ENCODE measurements at places on chromosomes 3 and 15. TPM values are rescaled to one million over a fixed set of nuclear protein-coding genes. Genes with fewer than 3 reads are reported as not detected.
A peak's percentile ranks its signal among the peaks of the same experiment; 100 is the strongest.

DNA sequence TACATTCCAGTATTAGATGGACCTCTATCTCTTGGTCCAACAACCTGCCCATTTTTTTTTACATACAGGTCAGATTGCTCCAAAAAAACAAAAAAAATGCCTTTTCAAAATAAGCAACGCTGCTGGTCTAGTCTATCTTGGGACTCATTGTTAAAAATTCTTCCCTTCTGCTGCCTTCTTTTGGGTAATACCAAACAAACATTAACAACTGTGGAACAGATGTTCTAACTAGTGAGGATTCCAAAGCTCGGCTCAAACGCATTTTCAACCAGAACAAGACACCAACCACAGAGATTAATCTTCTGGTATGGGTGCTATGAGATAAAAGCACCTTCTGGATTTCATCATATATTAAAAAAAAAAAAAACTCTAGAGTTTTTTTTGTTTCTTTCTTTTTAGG lies 24.7 kb downstream of the ARHGAP31 start:
- DNase-seq = no peak
- H3K27ac ChIP-seq = no peak overlapping the region
- no peak overlapping the region for H3K4me3 ChIP-seq
- no peaks in the 10 kb centered on the region for H3K27me3 ChIP-seq
- H3K4me1 ChIP-seq = peaks cover 18% of the 10 kb centered on the region

The CDV3 gene
- 138 TPM for total RNA-seq

- H3K27ac ChIP-seq = no peak overlapping the region
- DNase-seq = no peak
- no peaks in the 10 kb centered on the region for H3K4me1 ChIP-seq
- no peaks in the 10 kb centered on the region for H3K36me3 ChIP-seq
- no peaks in the 10 kb centered on the region for H3K27me3 ChIP-seq
These were observed 224.3 kb downstream of the SNRPN start for GRCh38 chr15:25178835-25179672.

DNA sequence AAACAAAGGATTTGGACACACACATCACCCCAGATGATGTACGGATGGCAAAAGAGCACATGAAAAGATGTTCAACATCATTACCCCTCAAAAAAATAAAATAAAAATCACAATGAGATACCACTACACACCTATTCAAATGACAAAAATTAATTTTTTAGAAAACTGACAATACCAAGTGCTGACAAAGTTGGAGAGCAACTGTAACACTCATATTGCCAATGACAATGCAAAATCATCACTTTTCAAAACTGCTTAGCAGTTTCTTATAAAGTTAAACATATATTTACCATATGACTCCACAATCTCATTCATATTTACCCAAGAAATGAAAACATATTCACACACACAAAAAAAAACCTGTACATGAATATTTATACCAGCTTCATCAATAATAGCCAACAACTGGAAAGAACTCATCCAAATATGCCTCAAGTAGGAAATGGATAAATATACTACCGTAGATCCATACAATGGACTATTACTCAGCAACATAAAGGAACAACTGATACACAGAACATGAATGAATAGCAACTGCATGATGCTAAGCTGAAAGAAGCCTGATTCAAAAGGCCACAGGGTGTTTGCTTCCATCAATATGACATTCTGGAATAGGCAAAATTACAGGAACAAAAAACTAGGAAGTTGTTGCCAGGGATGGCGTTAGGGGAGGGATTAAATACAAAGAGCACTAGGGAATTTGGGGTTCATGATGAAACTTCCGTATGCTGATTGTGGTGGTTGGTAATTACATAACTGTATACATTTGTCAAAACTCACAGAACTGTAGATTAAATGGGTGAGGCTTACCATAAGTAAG lies 1.3 kb downstream of the FSIP1 start:
- DNase-seq = no peak
- no peaks in the 10 kb centered on the region for H3K27me3 ChIP-seq
- peaks cover 3% of the 10 kb centered on the region for H3K4me1 ChIP-seq
- no peak overlapping the region for H3K27ac ChIP-seq

The ACP3 gene
- 66.4 TPM for total RNA-seq

The P2RY12 gene
- total RNA-seq = 3.0 TPM

DNA sequence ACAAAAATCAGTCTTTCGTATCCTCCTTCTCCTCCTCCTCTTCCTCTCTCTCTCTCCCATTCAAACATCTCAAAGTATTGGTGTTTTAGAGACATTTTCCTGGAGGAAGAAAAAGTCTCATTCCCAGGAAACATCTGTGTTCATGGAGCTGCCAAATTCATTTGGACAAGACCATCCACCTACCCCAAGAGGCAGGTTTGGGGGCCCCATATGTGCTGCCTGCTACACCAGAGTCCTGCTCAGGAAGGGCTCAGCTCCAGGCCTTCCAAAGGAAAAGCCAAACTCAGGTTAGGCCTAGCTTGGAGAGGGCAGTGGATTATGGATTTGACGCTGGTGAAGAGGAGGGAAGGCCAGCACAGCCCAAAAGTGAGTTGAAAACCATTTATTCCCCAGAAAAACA lies 131.2 kb downstream of the SRGAP3 start:
- no peaks in the 10 kb centered on the region for H3K36me3 ChIP-seq
- H3K27ac ChIP-seq = no peak overlapping the region
- DNase-seq = no peak
- peaks cover 11% of the 10 kb centered on the region for H3K4me1 ChIP-seq
- H3K27me3 ChIP-seq = no peaks in the 10 kb centered on the region

DNA sequence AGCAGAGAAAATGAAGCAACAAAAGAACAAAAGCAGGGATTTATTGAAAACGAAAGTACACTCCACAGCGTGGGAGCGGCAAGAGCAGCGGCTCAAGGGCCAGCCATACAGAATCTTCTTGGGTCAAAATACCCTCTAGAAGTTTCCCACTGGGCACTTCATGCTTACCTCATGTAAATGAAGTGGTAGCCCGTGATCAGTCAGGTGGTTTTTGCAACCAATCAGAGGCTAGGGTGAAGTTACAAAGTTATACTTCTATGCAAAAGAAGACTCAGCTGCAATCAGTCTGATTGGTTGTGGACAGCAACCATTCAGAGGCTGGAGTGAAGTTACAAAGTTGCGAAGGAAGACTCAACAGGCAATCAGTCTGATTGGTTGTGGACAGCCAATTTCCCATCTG lies 37.8 kb upstream of the TRH start:
- no peak overlapping the region for H3K27ac ChIP-seq
- DNase-seq = peak; percentile 42
- no peaks in the 10 kb centered on the region for H3K27me3 ChIP-seq
- H3K4me3 ChIP-seq = no peak overlapping the region

DNA sequence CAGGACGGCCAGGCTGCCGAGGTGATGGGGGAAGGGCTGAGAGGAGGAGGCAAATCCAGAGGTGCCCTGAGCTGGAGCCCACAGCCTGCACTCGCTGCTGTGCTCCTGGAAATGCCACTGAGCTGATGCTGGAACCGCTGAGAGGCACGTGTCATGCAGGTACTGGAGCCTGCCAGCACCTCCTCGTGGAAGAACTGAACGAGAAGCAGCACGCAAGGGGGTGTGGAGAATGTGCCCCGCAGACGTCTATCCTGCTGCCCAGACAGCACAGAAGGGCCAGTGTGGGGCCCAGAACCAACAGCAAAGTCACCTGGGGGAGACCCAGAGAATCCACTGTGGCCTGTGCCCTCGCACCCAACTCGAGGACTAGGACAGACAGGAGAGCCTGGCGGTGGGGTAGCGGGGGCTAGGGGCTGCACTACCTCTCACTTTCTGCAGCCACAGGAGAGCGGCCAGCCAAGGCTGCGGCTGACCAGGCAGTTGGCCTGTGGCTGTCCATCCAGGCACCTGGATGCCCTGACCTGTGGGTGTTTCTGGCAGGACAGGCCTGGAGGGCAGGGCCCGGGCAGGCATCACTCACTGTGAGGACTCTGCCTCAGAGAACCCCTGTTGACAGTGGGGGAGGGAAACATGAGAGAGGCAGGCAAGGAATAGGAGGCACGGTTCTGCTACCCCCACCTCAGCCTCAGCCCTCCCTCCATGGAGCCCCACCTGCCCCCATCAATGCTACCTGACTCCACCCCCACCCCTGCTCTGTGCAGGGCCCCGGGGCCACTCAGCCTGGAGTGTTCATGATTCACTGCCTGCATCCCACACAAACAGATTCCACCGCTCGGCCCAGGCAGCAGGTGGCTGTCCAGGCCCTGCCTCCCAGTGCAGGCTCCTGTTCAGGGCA lies 213.1 kb downstream of the TBC1D2B start:
- no peak for DNase-seq
- H3K4me3 ChIP-seq = no peak overlapping the region
- H3K27me3 ChIP-seq = no peaks in the 10 kb centered on the region

DNA sequence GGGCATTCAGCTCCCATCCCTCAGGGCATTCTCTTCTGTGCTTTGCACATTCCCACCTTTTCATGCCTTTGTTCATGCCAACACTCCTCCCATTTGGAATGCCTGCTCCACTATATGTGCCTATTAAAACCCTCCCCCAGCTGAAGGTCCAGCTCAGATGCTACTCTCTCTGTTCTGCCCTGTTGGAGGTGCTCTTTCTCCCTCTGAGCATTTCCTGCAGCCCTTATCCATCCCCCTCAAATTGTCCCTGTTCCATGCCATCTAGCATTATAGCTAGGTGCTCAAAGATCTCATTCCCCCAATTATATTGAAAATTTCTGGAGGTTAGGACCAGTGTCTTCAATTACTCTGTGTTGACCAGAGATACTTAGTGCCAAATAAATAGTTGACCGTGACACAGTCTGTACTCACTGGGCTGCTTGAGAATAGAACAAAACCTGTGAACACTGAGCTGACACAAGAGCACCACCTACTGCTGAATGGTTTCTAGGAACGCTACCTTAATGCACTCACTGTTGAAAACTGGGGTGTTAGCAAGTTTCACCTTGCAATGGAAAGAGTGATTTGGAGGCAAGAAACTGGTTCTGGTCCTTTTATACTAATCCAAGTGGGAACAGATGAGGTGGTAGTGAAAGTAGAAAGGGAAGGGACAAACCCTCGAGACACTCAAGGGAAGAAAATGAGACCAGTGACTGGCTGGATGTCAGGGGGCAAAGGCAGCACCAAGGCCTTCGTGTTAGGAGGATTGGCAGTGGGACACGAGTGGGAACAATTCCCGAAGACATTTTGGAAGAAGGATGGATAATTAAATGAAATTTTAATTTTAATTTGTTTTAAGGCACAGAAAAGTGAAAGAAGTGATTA lies 289.8 kb upstream of the ROPN1 start:
- H3K4me1 ChIP-seq = peaks cover 6% of the 10 kb centered on the region
- H3K4me3 ChIP-seq = no peak overlapping the region
- H3K27ac ChIP-seq = no peak overlapping the region
- no peaks in the 10 kb centered on the region for H3K36me3 ChIP-seq

- no peaks in the 10 kb centered on the region for H3K27me3 ChIP-seq
- H3K36me3 ChIP-seq = no peaks in the 10 kb centered on the region
- no peaks in the 10 kb centered on the region for H3K4me1 ChIP-seq
- H3K4me3 ChIP-seq = no peak overlapping the region
- no peak for DNase-seq
These were observed 1220.6 kb upstream of the CADM2 start for GRCh38 chr3:83738202-83738601.

- no peak overlapping the region for H3K4me3 ChIP-seq
- peak overlapping the region; percentile 97 for H3K27ac ChIP-seq
- DNase-seq = no peak
- no peaks in the 10 kb centered on the region for H3K36me3 ChIP-seq
- no peaks in the 10 kb centered on the region for H3K27me3 ChIP-seq
- peaks cover 3% of the 10 kb centered on the region for H3K4me1 ChIP-seq
These were observed 732 bp upstream of the CRTC3 start for GRCh38 chr15:90529011-90529370.

DNA sequence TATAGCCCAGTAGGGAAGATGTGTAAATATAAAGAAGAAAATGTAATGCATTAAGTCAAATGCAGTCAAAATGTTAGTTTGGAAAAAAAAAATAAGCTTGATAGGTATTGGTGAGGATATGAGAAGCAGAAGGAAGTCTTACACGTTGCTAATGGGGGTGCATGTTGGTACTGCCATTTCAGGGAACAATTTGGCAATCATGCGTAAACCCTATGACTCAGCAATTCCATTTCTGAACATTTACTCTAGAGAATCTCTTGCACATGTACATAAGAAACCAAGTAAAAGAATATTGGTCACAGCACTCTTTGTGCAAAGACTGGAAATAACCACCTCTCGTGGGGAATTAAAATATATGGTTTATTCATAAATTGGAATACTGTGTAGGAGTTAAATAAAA lies 35.5 kb upstream of the TIMP4 start:
- H3K27me3 ChIP-seq = no peaks in the 10 kb centered on the region
- H3K4me3 ChIP-seq = no peak overlapping the region
- H3K36me3 ChIP-seq = no peaks in the 10 kb centered on the region
- H3K4me1 ChIP-seq = no peaks in the 10 kb centered on the region
- H3K27ac ChIP-seq = no peak overlapping the region
- no peak for DNase-seq

The SRGAP3 gene
- total RNA-seq = 32.8 TPM

The GREM1 gene
- total RNA-seq = 1.6 TPM

DNA sequence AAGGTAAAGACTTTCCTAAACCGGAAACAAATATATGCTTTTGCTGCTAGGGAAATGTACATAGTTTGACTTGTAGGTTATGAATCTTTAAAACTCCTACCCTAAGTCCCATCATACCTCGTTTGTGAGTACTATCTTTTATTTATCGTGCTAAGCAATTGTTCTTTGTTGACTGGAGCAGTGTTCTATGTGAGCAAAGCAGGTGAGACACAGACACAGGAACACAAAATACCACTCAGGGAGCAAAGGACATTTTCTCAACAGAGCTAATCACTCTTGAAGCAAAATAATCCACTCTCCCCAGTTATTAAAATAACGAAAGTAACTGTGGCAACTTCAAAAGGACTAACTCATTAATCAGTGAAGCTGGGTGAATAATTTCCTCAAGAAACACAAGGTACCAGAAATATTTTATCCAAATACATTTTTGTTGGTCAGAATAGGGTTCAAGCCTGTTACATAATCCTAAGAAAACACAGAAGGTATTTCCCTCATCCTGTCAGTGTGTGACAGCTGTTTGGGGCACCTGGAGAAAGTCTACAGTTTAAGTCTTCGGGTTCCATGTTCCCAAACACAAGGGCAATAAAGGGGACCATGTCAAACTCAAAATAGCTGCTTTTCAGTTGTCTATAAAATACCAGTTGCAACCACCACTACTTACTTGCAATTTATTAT lies 407.7 kb downstream of the FOXP1 start:
- no peak overlapping the region for H3K4me3 ChIP-seq
- no peak overlapping the region for H3K27ac ChIP-seq
- no peaks in the 10 kb centered on the region for H3K4me1 ChIP-seq
- H3K36me3 ChIP-seq = no peaks in the 10 kb centered on the region
- DNase-seq = no peak

GRCh38 chr3:160649596-160649995 lies 27.4 kb upstream of the ARL14 start:
- no peaks in the 10 kb centered on the region for H3K36me3 ChIP-seq
- no peak for DNase-seq
- no peaks in the 10 kb centered on the region for H3K4me1 ChIP-seq
- no peak overlapping the region for H3K4me3 ChIP-seq

- no peak for DNase-seq
- no peak overlapping the region for H3K27ac ChIP-seq
- no peaks in the 10 kb centered on the region for H3K36me3 ChIP-seq
- H3K4me3 ChIP-seq = no peak overlapping the region
These were observed 397.1 kb downstream of the TIGIT start for GRCh38 chr3:114690911-114691310.

The CEMIP gene
- total RNA-seq = 3.6 TPM

Data from lung (tissue), 17 donors.